Stimulated activated naive CD4-positive, alpha-beta T cell treated with Interleukin-2 at 50 U/mL for 16 hours (primary cell): ENCODE measurements at places on chromosomes 13 and 19.
A peak's percentile ranks its signal among the peaks of the same experiment; 100 is the strongest.

- no peak for DNase-seq
Measured at GRCh38 chr13:28526876-28527275, 31.9 kb upstream of the FLT1 start.

DNA sequence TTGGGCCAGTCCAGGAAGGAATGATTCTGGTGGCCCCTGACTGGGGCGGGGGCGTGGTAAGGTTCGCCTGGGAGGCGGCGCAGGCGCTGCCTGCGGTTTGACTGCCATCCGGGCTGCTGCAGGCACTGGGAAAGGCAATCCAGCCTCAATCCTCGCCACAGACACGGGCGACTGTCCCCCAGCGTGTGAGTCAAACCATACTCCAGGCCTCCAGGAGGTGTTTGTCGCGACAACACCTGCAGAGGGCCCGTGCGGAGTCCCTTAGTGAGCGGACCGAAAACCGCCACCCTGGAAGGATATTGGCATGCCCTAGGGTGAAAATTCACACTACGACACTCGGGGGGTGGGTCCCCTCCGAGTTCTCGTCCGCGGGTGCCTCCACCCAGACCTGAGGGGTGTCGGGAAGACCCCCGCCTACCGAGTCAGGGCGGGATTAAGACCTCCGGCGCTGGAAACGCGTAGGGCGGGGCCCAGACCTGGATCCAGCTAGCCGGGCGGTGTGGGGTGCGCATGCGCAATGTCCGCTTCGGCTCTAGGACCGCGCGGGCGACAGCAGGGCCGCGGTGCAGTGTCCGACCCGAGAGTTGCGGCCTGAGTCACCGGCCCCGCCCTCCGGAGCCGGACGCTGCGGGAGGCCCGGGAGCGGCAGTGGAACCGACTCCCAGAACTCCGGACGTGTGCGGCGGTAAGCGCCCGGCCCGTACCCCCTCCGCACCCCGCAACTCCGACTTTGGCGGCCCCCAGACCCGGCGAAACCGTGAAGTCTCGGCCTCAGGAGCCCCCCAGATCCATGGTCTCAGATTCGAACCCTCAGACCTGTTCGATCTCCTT is at the start of gene CAPNS1:
CAPNS1 (plus strand) TSS at position 594 of the 831 bp plus-strand sequence. CDS start 946 bp downstream, outside the sequence.
- peak; percentile 89 for DNase-seq

GRCh38 chr13:45109102-45109720 is 11.1 kb upstream of the GTF2F2 start:
- DNase-seq, result no peak

DNA sequence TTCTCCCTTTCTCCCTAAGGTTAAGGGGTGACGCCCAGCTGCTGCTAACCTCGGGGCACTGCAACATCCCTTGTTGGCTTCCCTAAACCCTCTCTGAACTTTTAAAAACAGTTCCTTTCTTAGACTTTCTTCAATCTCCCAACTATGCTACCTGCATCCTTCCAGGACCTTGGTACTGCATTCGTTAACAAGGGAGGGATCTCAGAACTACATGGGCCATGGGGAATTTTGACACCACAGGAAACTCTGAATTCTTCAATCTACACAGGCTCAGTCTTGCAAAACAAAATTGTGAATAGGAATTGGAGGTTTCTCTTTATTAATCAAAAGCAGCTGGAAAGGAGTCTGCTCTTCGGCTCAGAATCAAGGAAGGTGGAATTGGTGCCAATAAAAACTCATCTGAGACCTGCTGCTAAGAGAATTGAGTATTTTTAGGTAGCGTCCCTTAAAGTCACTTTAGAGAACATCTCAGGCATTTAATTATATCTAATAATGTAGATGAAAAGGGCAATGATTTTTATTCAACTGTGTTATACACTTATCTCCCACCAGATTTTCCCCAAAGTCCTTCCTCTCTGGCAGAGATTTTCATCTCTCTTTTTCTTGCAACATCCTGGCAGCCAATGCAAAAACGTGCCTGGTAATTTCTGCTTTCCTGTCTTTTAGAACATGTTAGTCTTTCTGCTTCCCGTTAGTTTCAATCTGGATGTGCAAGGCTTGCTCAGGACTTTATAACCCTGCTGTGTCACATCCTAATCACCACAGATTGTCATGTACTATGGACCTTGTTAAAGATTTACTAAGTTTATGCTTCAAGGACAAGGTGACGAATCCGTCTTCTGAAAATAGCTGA is 69.1 kb upstream of the SLC15A1 start:
- DNase-seq, result no peak

DNA sequence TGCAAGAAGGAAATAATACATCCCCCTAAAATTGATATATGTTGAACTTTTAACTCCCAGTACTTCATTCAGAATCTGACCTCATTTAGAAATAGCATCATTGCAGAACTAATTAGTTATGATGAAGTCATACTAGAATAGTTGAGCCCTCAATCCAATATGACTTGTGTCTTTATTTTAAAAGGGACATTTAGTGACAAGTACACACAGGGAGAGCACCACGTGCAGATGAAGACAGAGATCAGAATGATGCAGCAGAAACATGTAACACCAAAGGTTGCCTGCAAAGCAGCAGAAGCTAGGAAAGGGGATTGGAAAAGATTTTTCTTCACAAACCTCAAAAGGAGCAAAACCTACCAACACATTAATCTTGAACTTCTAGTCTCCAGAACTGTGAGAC is 2602.5 kb downstream of the PCDH9 start:
- DNase-seq, result no peak

GRCh38 chr19:7456964-7457541 is 31.8 kb downstream of the PEX11G start:
- no peak for DNase-seq

DNA sequence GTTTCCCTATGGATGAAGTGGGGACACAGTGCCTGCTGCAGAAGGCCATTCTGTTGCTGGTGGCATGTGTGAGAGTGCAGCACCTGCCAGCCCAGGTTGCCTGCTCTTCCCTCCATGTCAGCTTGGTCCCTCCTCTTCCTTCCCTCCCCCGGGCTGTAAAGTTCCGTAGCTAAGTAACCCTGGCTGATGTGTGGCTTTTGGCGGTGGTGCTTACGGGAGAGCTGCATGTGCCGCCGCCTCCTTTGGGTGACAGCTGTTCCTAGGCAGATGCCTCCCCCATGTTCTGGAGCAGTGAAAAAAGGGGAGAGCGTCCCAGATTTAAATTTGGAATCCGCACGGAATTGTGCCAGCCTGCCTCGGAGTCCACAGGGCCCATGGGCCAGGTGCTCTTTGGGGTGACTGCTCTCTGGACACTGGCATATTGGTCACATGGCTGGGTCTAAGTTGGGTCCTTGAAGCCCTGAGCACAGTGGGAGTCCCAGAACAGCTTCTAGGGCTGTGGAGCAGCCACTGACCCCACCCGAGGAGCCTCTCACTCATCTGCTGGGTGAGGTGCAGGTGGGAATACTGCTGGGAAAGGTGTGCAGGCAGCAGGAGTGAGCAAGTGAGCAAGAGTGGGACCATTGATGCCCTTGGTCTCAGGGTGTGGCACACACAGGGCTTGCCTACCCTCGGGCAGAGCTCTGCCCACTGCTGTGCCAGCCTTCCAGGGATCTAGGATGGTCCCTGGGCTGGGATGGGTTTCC is 33.1 kb upstream of the ZNF536 start:
- no peak for DNase-seq

GRCh38 chr19:11363881-11364280 is 8.6 kb downstream of the PLPPR2 start:
- DNase-seq, result no peak

DNA sequence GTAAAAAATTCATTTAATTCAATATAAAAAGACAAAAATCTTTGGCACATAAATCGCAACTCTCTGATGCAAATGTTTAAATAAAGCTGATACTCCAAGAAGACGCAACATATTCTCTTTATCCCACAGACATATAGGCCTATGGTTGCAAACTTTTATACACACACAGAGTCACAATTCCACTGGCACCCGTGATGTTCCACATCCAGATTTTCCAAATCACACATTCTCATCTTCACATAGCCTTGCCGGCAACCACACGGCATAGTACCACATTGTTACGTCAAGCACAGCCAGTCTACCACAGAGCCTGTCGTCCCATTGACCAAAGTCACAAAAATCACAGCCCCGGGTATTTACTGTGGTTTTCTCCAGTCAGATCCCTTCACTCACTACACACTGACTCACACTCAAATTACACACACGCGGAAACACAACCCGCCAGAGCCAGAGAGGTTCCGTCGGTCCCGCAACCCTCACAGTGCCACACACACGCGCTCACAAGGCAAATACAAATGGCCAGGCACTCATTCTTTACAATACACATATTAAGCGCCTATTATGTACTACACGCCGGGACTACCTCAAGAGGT is 546 bp upstream of the ZNF546 start:
- peak; percentile 54 for DNase-seq

DNA sequence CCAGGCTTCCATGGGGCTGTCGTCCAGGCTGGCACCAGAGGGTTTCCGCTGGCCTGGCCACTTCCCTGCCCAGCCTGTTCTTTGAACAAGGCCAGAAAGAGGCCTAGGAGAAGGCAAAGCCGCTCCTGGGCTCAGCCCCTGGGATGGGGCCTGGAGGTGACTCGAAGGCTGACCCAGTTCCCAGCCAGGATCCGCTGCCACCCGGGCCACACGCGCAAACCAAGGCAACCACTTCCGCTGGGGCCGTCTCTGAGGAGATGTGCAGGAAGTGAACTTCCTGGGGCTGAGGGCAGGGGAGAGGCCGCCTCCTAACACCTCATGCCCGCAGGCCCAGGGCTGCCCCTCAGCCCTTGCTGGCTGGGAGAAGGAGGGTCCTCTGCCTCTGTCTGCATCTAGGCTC is 15.2 kb downstream of the PLEKHF1 start:
- peak; percentile 79 for DNase-seq

- no peak for DNase-seq
Measured at GRCh38 chr13:101919541-101920181, 467.2 kb downstream of the ITGBL1 start.

- DNase-seq, result peak; percentile 8
Measured at GRCh38 chr19:45293682-45294081, 29.0 kb downstream of the CKM start.

- no peak for DNase-seq
Measured at GRCh38 chr13:91816263-91816807, 417.9 kb downstream of the GPC5 start.

DNA sequence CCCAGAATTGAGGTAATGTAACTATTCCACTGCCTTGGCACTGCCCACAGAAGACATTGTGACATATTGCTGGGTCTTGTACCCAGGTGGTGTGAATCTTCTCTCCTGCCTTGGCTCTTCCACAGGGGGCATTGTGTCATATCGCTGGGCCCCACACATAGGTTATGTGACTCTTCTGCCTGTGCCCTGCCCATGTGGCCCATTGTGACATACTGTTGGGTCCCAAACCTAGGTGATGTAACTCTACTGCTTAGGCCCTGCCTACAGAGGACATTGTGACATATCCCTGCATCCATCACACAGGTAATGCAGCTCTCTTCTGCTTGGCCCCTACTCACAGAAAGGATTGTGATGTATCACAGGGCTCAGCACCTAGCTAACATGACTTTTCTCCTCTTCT is 37.5 kb upstream of the ZNF254 start:
- DNase-seq, result no peak

GRCh38 chr13:68168448-68168847 is 938.3 kb upstream of the PCDH9 start:
- DNase-seq, result no peak

- peak; percentile 28 for DNase-seq
Measured at GRCh38 chr19:10193790-10194499, 808 bp downstream of the DNMT1 start.

DNA sequence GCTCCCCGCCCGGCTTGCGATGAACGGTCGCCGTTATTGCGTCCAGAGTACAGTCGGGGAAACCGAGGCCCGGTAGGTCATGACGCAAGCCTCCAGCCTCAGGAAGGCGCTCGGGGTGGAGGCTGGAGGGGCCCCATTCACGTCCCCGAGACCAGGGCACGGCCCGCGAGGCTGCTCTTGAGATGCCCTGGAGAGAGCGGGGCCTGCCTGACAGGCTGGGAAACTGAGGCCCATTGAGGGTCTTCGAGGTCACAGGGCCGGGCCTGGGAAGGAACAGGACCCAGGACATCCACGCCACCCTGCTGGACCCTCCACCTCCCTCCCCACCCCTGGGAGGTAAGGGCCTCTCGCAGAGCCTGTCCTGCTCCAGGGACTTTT is 367 bp downstream of the NDUFS7 start:
- DNase-seq, result no peak

DNA sequence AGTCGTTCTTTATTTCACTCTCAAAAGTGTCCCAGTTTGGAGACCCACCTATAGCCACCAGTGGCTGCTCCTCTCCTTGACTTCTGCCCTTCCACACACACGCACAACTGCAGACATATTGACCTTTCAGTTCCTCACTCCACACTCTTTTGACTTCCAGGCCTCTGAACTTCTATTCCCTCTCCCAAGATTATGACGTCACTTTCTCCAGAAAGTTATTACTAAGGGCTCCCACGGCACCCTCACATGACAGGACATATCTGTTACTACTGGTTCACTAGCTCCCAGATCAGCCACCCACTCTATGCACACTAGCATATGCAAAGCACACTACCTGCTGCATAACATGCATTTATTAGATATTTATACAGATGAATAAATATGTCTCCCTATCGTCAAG is 45.9 kb downstream of the XPO4 start:
- no peak for DNase-seq

DNA sequence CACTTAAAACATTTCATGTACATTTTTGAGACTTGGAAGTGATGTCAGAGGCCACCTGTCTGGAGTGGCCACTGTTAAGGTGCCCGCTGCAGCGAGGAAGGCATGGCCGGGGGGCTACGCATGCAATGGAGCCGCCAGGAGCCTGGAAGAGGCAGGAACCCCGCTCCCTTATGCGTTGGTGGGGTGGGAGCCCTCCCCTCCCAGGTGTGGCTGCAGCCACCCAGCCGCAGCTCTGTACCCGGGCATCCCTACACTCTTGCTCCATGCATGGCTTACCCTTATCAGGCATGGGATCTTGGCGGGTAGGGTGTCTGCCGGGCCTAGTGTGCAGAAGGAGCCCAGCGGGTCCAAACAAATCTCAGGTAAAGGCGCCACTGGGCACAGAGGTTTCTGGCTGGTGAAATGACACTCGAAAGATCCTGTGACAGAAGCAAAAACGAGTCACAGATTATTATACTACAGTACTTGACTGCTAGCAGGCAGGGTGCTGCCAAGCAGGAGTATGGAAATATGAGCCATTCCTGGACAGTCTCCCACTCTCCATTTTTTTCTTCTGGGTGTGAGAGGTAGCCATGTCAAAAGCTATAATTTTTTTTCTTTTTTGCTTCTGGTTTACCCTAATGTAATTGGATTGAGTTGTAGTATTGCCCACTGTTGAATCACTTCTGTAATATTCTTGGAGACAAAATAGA is 1606.3 kb upstream of the MIR17HG start:
- no peak for DNase-seq

DNA sequence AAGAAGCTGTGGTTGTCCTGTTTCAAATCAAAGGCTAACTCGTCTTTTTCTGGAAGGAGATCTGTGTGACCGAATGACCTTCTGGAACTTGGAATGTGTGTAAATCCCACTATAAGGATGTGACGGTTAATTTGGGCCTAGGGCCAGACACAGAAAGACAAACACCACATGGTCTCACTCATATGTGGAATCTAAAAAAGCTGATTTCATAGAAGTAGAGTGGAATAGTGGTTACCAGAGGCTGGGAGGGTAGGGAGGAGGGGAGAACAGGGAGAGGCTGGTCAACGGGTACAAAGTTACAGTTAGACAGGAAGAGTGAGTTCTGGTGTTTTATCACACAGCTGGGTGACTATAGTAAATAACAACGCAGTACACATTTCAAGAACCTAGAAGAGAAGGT is 39.3 kb upstream of the RGCC start:
- DNase-seq, result no peak

- no peak for DNase-seq
Measured at GRCh38 chr13:30061217-30061616, 210.8 kb upstream of the UBL3 start.
